ENCODE measurements at places on chromosomes 6 and 20.

DNA sequence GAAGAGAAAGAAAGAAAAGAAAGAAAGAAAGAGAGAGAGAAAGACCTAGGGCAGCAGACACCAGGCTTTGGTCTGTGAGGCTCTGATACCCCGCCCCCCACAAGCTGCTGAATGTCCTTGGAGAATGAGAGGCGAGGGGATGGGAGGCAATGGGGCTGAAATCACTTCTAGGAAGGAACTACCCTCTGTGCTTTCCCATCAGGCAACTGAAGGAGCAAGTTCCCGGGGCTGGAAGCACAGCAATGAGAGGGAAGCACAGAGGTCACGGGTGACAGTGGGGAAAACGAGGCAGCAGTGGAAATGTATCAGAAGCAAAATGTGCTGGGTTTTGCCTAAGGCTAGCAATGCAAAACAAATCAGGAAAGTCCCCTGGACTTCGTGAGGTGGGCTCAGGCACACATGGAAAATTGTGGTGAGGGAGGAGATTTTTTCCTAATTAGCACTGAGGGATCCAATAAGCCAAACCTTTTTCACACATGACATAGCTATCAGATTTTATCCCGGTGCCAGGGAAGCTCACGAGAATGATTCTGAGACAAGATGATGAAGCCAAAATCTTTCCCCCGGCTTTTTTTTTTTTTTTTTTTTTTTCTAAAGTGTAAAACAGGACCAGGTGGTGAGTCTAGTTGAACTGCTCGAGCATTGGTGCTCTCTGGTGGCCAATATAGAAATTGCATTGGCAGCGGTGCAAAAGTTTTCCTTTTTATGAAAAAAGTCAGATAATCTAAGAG, 16.8 kb upstream of the ARFGEF2 start:
- no peak for DNase-seq

DNA sequence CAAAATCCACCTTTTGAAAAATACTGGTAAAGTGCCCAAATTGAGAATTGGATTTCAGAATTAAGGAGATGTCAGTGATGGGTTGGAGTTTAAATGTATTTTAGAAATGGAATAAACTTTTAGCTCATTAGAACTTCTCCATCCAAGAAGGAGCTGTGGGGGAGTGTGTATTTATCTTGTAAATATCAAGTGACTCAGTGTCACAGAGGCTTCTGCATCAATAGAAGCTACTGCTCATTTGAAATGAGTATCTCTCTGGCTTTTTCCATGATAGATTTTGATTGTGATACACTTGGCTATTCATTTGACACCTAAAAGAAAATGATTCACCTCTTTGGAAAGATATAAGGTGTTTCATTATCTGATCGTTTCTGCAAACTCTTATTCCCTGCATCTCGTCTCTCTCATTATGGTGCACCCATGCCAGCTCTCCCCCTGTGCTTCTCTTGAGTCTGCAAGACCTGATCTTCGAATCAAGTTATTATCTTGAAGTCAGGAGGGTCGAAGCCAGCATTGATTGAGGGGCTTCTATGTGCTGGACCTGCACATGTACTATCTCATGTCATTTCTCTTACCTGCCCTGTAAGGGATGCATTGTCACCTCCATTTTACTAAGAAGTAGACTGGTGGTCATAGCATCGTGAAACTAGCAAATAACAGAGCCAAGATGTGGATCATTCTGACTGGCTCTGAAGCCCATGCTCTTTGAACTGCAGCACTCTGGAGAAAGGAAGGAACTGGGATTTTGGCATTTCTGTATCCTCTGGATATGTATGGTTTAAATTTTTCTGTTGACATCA, 30.1 kb downstream of the VAPB start:
- DNase-seq = no peak

GRCh38 chr20:19868441-19868840, 110.4 kb downstream of the RIN2 start:
- DNase-seq = peak; percentile 28

- no peak for DNase-seq
Observed at GRCh38 chr20:63293871-63294535, 1.0 kb downstream of the COL20A1 start.

DNA sequence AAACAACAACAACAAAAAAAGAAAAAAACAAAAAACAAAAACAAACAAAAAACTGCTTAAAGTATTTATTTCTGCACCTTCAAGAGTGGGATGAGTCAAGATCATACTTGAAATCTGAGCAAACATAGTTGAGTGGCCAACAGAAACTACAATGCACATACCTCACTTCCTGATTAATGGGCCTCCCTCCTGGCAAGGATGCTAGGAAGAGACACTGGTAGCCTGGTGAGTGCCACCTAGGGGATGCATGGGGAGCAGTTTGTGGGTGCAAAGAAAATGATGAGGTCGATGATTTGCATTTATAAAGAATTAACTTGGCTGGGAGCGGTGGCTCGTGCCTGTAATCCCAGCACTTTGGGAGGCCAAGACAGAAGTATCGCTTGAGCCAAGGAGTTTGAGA, 808.1 kb downstream of the MAFB start:
- peak; percentile 7 for DNase-seq

GRCh38 chr6:151690303-151690702, 117.2 kb upstream of the ESR1 start:
- no peak for DNase-seq

GRCh38 chr20:35179292-35180212, 7.7 kb downstream of the PROCR start:
- no peak for DNase-seq

GRCh38 chr6:20129290-20130088, 82.8 kb downstream of the MBOAT1 start:
- DNase-seq = no peak

DNA sequence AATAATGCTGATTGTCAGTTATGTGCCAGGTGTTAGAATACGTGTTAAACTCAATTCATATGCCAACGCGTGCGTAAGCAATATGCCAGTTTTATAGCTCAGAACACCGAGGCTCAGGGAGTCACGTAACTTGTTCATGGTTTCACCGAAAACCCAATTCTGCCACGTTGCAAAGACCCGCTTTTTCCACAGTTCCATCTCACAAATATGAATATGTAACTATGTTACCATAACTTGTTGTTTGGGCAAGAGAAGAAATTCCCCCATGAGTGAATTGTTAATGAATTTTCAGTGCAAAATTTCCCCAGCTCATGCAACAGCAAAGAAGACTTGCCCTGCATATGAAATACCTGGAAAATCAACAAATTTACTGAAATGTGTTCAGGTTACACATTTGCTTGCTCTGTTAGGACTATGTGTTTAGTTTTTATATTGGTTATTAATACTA, 30.1 kb downstream of the SF3B5 start:
- DNase-seq = no peak

- no peak for DNase-seq
Observed at GRCh38 chr6:100103931-100104330, 109.9 kb upstream of the MCHR2 start.

- no peak for DNase-seq
Observed at GRCh38 chr20:41080866-41081265, 52.2 kb downstream of the TOP1 start.

DNA sequence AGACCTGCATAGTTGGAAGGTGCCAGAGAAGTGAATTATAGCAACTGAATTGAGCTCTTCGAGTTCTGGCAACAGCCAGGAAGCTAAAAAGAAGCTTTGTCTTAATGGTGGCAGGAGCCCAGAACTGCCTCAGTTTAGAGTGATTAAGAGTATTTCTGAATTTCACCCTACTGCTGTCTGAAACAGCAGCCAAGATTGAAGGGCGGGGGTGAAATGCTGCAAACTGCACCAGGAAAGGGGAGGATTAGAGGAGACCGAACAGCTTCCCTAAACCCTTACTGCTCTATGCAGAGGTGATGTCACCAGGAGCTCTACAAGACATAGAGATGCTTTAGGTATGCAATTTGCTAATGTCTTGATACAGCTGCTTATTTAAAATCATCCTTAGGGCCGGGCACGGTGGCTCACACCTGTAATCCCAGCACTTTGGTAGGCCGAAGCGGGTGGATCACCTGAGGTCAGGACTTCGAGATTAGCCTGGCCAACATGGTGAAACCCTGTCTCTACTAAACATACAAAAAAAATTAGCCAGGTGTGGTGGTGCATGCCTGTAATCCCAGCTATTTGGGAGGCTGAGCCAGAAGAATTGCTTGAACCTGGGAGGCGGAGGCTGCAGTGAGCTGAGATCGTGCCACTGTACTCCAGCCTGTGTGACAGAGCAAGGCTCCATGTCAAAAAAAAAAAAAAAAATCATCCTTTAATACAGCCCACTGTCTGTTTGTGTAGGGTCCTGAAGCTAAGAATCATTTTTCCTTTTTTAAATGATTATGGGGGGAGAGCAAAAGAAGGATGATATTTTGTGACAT, 91.7 kb upstream of the IYD start:
- DNase-seq = no peak

DNA sequence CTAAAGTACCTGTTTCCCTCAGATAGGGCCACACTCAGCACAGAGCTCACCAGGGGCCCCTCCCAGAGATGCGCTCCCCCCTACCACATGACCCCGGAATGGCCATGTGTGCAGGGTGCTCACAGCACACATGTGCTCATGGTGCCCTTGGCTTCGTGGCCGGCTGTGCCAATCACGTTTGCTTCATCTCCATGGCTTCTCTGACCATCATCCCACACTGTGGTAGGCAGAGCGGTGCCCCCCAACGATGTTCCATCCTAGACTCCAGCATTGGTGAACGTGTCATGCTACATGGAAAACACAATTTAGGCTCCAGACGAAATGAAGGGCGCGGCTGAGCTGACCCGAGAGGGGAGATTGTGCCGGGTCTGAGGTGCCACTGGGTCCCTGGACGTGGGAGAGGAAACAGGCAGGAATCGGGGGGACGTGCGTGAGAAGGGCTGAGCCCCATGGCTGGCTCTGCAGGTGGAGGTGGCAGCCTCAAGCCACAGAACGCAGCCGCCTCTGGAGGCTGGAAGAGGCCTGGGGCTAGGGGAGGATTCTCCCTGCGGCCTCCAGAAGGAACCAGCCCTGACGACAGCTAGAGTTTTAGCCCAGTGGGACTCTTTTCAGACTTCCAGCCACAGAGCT, 126.5 kb downstream of the DLL1 start:
- no peak for DNase-seq

DNA sequence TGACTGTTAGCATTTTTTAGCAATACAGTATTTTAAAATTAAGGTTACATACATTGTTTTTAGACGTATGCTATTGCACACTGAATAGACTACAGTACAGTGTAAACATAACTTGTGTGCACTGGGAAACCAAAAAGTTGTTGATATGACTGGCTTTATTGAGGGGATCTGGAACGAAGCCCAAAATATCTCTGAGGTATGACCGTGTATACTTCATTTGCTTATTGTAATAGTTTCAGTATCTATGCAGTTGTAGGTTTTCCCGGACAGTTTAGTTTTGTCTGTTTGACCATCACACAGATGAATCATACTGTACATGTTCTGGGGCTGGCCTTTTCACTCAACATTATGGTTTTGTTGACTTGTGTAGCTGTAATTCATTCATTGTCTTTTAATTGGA, 6.9 kb upstream of the ZBTB12 start:
- DNase-seq = no peak

DNA sequence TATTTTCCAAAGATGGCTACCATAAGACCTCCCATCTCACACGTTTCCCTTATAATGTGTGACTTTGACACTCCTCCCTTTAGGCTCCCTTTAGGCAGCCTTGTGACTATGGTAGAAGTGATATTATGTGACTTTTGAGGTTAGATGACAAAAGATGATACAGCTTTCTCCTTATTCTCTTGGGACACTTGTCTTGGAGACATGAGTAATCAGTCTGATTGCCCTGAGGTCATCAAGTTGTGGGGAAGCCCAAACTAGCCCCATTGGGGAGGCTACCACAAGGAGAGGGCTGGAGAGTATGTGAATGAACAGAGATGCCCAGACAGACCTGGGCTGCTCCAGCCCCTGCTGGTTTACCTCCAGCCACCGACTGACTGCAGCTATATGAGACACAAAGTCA, 10.6 kb upstream of the DLK2 start:
- DNase-seq = no peak

DNA sequence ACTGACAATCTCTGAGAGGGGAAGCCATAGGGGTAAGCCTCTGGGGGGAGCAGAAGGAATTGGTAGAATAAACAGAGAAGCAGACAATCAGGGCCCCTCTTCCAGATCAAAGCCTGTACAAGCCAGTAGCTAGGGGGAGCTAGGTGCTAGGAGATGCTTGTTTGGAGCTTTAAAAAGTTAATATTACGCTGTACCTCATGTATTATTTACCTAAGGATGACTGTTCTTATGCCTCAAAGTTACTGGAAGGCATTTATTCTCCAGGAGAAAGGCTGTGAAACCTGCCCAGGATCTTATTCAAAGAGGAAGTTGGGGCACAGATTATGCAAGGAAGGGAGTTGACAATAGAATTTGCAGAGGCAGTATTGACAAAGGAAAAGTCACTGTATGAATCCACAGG, 111.8 kb upstream of the SLC35F1 start:
- DNase-seq = no peak

DNA sequence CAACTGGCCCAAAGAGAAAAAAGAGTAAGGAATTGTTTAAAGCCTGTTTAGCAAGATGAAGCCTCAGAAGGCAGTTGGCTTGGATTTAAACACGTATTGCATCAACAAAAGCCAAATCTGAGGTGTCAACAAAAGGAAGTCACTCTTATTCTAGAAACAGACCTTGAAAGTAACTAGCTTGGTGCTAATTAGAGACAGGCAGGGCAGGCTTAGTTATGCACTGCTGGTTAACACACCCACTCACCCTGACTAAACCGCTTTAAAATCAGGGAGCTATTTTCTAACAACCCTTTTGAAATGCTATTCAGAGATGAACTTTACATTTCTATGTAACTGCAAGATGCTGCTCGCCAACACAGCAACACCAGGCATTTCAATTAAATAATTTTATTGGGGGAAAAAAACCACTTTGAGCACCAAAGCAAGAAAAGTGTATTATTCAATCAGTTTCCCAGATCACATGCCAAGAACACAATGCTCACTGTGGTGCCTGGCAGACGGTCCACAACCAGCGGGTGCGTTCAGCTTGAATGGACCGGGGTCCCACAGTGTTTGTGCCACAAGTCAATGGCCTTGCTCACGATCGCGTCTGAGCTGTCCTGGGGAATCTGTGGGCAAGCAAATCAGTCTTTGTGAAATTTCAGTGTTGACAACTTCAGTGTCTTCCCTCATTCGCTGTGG, 23.6 kb downstream of the TBC1D7 start:
- no peak for DNase-seq

All from HL-60 (cell line).